ENCODE measurements at places on chromosomes 11 and 22. TPM values are rescaled to one million over a fixed set of nuclear protein-coding genes. Genes with fewer than 3 reads are reported as not detected.

DNA sequence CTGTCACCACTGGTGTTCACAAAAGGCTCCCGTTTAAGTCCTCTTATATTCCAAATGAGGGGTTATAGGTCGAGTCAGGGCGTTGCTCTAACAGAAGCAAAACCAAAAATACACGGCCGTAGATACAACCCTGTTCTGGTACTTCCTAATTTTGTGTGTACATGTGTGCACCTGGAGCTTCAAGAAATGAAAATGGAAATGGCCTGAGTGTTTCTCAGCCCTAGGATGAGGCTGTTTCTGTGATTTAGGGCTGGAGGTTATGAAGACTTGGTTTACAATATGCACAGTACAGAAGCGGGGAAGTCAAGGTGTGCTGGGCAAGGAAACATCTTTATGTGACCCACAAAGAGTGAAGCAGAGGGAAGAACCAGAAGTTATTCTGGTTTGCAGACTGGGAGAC, 110.4 kb upstream of the OR4B1 start:
- no peaks in the 10 kb centered on the region for H3K36me3 ChIP-seq
- H3K27ac ChIP-seq: peak overlapping the region; percentile 94
- peaks cover 82% of the 10 kb centered on the region for H3K4me1 ChIP-seq
- no peak overlapping the region for H3K4me3 ChIP-seq

The KRTAP5-11 gene
- total RNA-seq: not detected

DNA sequence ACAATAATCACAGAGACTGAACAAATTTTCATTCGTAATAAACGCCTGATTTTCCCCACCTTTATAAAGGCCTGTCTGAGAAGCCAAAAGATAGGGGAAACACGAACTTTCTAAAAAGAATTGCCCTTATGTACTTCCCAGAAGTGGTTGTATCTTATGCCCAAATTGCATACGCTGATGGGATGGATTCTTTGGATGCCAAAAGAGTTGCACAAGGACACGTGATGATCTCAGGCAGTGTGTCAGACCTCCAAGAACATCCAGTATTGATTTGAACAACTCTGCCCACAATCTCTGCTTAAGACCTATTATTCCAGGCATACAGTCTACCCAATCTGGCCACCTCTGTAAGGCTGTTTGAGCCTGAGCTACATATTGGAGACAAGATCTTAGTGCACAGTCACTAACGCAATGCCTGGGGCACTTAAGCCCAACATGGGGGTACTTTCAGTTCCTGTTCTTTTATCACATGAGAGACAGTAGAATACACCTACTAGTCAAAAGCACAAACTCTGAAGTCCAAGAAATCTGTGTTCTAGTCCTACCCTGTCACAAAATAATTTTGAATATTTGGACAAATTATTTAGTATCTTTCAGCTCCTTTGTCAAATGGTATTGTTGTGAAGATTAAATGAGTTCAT, 38.9 kb downstream of the OR10A6 start:
- no peaks in the 10 kb centered on the region for H3K36me3 ChIP-seq
- no peak for DNase-seq
- H3K27ac ChIP-seq: no peak overlapping the region
- H3K27me3 ChIP-seq: no peaks in the 10 kb centered on the region
- H3K4me1 ChIP-seq: peaks cover 42% of the 10 kb centered on the region
- H3K4me3 ChIP-seq: no peak overlapping the region

The HOATZ gene
- total RNA-seq: not detected

- H3K4me3 ChIP-seq: peak overlapping the region; percentile 90
- no peak for DNase-seq
- no peaks in the 10 kb centered on the region for H3K36me3 ChIP-seq
- H3K27me3 ChIP-seq: no peaks in the 10 kb centered on the region
- H3K4me1 ChIP-seq: no peaks in the 10 kb centered on the region
- H3K27ac ChIP-seq: peak overlapping the region; percentile 64
These were observed 921 bp upstream of the NUCB2 start for GRCh38 chr11:17275400-17276235.

DNA sequence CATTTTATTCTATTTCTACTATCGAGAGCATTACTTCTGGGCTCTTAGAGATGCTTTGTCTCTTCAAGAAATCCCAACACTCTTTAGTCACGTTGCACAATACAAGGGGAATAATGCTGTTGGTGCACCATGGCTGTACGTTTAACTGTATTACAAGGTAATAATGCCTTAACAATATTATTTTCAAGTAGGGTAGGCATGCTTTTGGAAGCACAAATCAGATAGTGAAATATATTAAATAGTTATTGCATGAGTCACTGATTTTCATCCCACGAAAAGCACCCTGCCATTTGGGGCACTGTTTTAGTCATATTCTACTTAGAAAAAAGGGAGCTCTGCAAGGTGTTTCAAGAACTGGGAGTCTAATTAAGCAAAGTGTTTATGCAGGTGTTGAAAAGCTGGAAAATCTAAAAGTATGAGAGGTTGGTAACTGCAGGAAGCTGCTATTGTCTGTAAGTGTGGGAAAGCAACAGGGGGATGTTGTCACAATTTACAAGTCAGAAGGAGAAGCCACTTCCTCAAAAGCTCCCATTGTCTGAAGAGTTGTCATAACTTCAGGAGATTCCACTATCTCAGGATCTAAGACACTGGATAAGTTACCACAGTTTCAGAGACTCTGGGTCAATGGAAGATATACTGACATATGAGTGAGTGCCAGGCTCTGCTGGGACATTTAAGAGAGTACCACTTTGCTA, 218.2 kb downstream of the JRKL start:
- no peaks in the 10 kb centered on the region for H3K27me3 ChIP-seq
- no peak overlapping the region for H3K4me3 ChIP-seq
- H3K36me3 ChIP-seq: no peaks in the 10 kb centered on the region
- no peaks in the 10 kb centered on the region for H3K4me1 ChIP-seq
- no peak for DNase-seq

DNA sequence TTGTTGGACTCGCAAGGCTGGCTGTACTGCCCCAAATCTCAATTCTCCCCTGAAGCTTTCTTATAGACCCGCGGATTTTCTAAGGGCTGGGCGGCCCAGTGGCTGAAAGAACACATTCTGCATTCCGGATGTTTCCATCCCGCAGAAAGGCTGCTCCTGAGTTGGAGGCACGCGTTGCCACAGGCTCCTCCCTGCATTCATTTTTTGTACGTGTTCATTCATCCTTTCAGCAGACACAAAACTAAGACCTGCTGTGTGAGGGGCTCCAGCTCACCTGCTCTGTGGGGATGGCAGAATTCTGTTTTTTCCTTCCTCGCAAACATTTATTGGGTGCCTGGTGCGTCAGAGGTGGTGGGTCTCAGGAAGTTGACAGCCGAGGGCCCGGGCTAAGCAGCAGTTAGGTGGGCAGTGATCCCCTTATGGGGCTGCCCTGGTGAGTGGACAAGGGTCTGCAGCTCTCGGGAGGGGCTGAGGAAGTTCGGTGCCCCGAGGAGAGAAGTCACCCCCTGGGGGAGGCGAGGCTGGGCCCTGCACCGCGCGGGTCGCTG, 23.7 kb downstream of the SHANK3 start:
- no peaks in the 10 kb centered on the region for H3K27me3 ChIP-seq
- DNase-seq: peak; percentile 48
- no peak overlapping the region for H3K4me3 ChIP-seq
- no peaks in the 10 kb centered on the region for H3K36me3 ChIP-seq

DNA sequence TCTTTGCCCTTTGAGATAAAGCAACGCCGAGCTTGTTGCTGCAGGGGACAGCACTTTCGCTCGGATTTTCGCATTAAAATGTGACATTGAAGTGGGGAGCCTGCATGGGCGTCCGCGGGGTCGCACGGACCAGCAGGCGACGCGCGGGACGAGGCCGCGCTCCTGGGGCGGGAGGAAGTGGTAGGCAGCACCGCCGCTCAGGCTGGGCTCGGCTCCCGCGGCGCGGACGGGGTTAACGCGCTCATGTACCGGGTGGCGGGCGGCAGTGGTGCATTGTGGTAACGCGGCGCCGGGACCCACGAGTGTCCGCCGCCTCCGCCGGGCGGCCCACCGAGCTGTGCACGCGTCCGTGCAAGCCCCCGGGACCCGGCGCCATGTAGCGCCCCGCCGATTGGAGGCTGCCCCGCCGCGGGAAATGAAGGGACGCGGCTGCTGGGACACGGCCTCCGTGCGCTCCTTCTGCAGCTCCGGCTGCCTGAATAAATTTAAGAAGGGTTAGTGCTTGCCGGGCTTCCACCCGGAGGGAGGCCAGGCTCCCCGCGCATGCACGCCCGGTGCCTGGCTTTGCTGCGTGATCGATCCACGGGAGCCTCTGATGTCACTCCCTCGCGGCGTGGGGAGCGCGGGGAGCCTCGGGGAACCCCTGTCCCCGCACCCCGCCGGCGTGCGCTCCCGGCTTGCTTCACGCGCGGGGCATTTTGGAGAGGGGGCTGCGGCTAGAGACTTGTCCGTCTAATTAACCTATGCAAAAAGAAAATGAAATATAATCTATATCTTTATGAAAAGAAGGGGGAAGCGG, 127.7 kb downstream of the OSBP2 start:
- DNase-seq: no peak
- H3K36me3 ChIP-seq: no peaks in the 10 kb centered on the region
- peaks cover 12% of the 10 kb centered on the region for H3K27me3 ChIP-seq
- H3K27ac ChIP-seq: no peak overlapping the region

Data from right lobe of liver (tissue), 6 donors.